Naive thymus-derived CD8-positive, alpha-beta T cell (primary cell): ENCODE measurements at places on chromosomes 12 and 14.
A peak's percentile ranks its signal among the peaks of the same experiment; 100 is the strongest.

- no peak overlapping the region for H3K27ac ChIP-seq
- H3K4me3 ChIP-seq: no peak overlapping the region
- no peaks in the 10 kb centered on the region for H3K36me3 ChIP-seq
- no peaks in the 10 kb centered on the region for H3K4me1 ChIP-seq
- no peaks in the 10 kb centered on the region for H3K27me3 ChIP-seq
Measured at GRCh38 chr12:110059651-110060000, 11.3 kb upstream of the C12orf76 start.

DNA sequence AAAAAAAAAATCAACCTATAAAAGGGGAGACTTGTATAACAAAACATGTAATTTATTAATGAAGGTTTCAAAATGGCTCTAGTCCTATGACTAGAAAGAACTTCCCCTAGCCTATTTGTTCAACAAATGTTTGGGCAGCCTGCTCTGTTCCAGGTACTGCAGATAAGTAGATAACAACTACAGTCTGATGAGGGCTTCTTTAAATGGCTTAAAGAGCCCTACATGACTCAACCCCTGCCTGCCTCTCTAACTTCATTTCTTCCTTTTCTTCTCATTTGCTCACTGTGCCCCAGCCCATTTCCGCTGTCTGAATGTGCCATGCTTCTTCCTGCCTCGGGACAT lies 21.5 kb downstream of the ALDH6A1 start:
- H3K27me3 ChIP-seq: no peaks in the 10 kb centered on the region
- H3K27ac ChIP-seq: no peak overlapping the region
- no peak for DNase-seq
- H3K4me3 ChIP-seq: no peak overlapping the region

DNA sequence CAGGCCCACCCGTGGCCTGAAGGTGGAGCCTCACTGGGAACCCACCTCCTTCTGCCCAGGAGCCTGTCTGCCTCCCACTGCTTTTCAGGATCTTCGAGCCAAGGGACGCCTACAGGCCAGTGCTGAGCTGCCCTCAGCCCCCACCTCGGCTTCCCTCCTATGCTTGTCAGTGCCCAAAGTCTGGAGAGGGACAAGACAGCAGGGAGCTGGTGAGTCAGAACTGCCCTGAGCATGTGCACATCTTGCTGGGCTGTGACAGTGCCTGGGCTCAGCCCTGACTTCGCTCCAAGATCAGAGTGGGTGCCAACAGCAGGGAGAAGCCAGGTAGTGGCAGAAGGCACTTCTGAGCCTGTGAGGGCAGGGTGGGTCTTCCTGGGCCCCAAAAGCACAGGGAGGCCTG lies 286.8 kb downstream of the AEBP2 start:
- no peak overlapping the region for H3K27ac ChIP-seq
- H3K4me1 ChIP-seq: no peaks in the 10 kb centered on the region
- H3K4me3 ChIP-seq: no peak overlapping the region
- no peaks in the 10 kb centered on the region for H3K36me3 ChIP-seq
- no peak for DNase-seq
- H3K27me3 ChIP-seq: no peaks in the 10 kb centered on the region

GRCh38 chr12:84643993-84644392 lies 268.6 kb downstream of the SLC6A15 start:
- no peaks in the 10 kb centered on the region for H3K27me3 ChIP-seq
- H3K27ac ChIP-seq: no peak overlapping the region
- no peaks in the 10 kb centered on the region for H3K4me1 ChIP-seq
- H3K4me3 ChIP-seq: no peak overlapping the region
- DNase-seq: no peak

DNA sequence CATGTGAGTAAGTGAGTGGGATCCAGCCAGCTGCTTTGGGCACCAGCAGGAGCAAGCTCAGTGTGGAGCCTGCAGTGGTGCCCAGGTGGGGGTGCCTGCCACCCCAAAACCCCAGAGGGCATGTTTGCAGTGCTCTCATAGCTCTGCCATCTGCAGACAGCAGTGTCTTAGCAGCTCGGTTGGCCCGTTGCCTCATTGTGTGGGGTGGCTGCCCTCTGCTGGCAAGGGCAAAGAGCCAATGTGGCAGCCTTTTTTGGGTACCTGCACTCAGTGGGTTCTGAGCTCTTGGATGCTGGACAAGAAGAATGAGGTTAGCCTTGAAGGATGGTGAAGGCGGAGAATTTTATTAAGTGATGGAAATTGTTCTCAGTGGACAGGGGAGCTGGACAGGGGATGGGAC lies 52.3 kb downstream of the NEUROD4 start:
- peak overlapping the region; percentile 20 for H3K27ac ChIP-seq
- peaks cover 8% of the 10 kb centered on the region for H3K4me1 ChIP-seq
- peaks cover 8% of the 10 kb centered on the region for H3K27me3 ChIP-seq

DNA sequence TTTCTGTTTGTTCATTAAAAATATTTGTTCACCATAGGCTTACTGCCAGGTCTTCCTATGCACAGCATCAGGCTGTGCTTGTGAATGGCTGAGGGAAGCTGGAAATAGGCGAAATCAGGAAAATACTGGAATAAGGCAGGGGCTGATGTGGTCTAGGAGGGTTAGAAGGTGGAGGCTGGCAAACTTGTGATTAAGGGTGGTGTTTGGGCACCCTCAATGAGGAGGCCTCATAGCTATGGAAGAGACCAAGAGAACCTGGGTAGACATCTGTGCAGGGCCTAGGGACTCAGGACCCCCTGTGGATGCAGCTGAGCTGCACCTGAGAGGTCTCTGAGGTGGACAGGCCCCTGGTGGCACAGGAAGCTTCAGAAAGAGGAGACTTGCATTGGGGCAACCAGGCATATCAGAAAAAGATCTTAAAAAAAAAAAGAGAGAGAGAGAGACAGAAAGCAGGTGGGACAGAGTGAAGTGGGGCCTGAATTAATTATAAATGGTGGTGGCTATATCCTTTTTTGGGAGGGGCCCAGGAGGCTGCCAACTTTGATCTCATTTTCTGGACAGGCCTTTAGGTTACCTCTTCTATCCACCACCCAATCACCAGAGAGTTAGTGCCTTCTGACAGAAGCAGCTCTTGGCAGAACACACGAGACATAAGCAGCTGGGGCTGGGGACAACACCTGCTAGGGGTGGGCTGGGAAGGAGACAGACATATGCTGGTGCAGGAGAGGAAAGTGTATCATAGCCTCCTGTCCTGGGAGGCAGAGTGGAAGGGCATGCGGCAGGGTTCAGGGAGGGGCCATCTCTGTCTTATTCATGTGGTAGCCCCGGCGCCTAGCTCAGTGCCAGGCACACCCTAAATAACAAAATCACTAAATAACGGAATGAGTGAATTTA lies 46.7 kb upstream of the ATP23 start:
- H3K4me3 ChIP-seq: no peak overlapping the region
- H3K4me1 ChIP-seq: peaks cover 54% of the 10 kb centered on the region
- H3K27me3 ChIP-seq: no peaks in the 10 kb centered on the region
- peak overlapping the region; percentile 76 for H3K27ac ChIP-seq

GRCh38 chr12:26298785-26299621 lies 103.6 kb downstream of the SSPN start:
- DNase-seq: no peak
- peaks cover 2% of the 10 kb centered on the region for H3K4me1 ChIP-seq
- H3K27me3 ChIP-seq: peaks cover 29% of the 10 kb centered on the region
- H3K27ac ChIP-seq: no peak overlapping the region
- peak overlapping the region; percentile 2 for H3K4me3 ChIP-seq

DNA sequence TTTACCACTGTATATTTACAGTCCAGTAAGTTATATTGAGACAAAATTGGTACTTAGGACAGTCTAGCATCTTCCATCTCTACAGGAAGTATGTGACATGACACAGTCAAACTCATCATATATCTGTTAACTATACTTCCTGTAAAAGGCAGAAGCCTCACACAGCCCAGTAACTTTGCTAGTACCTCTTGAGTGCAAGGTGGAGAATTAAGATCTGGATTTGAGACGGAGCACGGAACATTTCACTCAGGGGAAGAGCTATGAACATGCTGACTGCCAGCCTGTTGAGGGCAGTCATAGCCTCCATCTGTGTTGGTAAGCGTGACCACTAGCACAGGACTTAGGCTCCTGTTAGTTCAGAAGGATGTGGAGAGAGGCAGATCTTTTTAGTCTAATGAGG lies 333.7 kb upstream of the OR4E1 start:
- H3K27me3 ChIP-seq: no peaks in the 10 kb centered on the region
- H3K36me3 ChIP-seq: no peaks in the 10 kb centered on the region
- H3K4me1 ChIP-seq: peaks cover 36% of the 10 kb centered on the region
- H3K4me3 ChIP-seq: peak overlapping the region; percentile 68
- no peak for DNase-seq

DNA sequence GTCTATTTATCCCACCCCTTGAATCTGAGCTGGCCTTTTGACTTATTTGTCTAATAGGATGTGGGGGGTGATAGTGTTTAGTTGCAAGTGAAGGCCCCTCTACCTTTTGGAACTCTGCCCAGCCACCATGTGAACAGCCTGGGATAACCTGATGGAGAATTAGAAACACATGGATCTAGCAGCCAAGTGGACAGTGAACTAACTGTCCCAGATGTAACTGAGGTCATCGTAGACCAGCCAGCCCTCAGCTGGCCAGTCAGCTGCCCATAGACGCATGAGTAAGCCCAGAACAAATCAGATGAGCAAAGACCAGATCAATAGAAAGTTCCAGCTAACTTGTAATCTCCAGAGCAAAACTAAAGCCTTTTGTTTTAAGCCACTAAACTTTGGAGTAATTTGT lies 19.0 kb downstream of the KLRB1 start:
- no peak overlapping the region for H3K4me3 ChIP-seq
- no peak for DNase-seq
- H3K4me1 ChIP-seq: no peaks in the 10 kb centered on the region
- H3K27ac ChIP-seq: no peak overlapping the region
- H3K36me3 ChIP-seq: no peaks in the 10 kb centered on the region

- H3K36me3 ChIP-seq: no peaks in the 10 kb centered on the region
- peak; percentile 25 for DNase-seq
- no peaks in the 10 kb centered on the region for H3K27me3 ChIP-seq
- peak overlapping the region; percentile 86 for H3K27ac ChIP-seq
Measured at GRCh38 chr14:70886421-70887206, 20.6 kb upstream of the PCNX1 start.

GRCh38 chr12:14367040-14367661 lies 1.7 kb downstream of the ATF7IP start:
- DNase-seq: no peak
- H3K27ac ChIP-seq: peak overlapping the region; percentile 95
- H3K27me3 ChIP-seq: peaks cover 2% of the 10 kb centered on the region
- peak overlapping the region; percentile 91 for H3K4me3 ChIP-seq

DNA sequence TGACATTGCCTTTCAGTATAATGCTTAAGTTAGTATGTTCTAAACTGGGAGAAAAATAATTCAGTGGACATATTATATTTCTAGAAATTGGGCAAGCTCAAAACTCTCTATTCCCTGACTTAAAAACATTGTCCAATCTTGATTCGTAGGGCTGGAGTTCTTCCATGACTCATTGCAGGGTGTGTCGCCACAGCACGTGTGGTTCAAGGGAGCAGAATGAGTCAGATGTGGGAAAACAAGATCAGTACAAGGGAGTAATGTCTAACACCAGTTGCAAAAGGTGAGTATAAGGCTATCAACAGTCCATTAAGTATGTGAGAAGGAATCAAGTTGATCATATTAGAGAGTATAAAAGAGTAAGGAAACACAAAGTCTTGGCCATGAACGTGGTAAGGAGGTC lies 887.0 kb downstream of the TMTC2 start:
- H3K27me3 ChIP-seq: no peaks in the 10 kb centered on the region
- no peak overlapping the region for H3K4me3 ChIP-seq
- no peak overlapping the region for H3K27ac ChIP-seq

GRCh38 chr14:65784574-65784973 lies 372.0 kb downstream of the FUT8 start:
- no peaks in the 10 kb centered on the region for H3K36me3 ChIP-seq
- no peak for DNase-seq
- H3K27ac ChIP-seq: no peak overlapping the region
- peaks cover 11% of the 10 kb centered on the region for H3K27me3 ChIP-seq

DNA sequence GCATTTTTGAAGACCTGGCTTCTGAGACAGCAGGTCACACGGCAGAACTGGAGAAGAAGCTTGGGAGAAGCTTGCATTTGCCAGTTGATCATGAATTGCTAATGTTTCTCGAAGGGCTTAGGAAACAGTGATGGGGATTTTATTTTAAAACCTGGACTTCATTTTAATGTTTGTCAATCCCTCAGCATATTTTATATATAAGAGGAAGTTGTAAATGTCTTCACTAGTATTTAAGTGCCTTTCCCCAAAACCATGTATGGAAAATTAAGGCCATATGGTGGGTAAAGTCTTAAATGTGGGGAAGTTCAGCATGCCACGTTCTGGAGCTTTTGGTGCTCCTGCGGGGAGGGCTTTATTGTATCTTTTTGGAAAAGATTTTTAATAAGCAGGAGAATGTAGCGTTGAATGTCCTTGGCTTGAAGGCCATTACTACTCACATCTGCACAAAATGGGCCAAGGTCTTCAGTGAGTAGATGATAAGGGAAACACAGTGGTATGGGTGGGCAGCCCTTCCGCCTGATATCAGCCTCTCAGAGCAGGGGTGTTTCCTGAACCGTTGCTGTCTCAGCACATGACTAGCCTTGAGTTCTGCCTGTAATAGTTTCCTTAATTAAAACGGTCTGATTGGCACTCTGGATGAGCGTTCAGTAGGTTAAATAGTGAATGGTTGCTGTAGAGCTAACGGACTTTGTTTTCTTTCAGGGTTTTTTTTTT lies 511.4 kb downstream of the PCNX1 start:
- peaks cover 10% of the 10 kb centered on the region for H3K4me1 ChIP-seq
- no peak for DNase-seq
- no peaks in the 10 kb centered on the region for H3K27me3 ChIP-seq
- peaks cover 40% of the 10 kb centered on the region for H3K36me3 ChIP-seq
- H3K27ac ChIP-seq: no peak overlapping the region

GRCh38 chr12:40474630-40475029 lies 217.6 kb upstream of the CNTN1 start:
- no peaks in the 10 kb centered on the region for H3K4me1 ChIP-seq
- no peak overlapping the region for H3K4me3 ChIP-seq
- DNase-seq: no peak
- H3K27ac ChIP-seq: no peak overlapping the region
- peaks cover 10% of the 10 kb centered on the region for H3K36me3 ChIP-seq

DNA sequence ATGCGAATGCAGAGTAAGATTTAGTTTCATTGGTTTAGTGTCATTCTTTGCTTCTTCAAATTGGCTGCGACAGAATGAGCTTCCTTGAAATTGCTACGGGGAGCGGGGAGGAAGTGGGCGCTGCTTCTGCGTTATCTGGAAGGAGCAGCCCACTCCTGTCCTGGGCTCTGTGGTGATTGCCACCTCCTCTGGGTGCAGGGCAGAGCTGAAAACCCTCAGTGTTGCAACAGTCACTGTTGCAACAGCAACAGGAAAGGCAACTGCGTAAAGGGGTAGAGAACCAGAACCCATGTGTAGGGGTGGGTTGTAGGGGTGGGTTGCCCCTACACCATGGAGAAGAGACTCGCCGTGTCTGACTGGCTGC lies 57.7 kb downstream of the MAX start:
- H3K36me3 ChIP-seq: peaks cover 60% of the 10 kb centered on the region
- DNase-seq: no peak
- peaks cover 31% of the 10 kb centered on the region for H3K4me1 ChIP-seq
- no peaks in the 10 kb centered on the region for H3K27me3 ChIP-seq
- peak overlapping the region; percentile 33 for H3K27ac ChIP-seq

- H3K27me3 ChIP-seq: no peaks in the 10 kb centered on the region
- no peak overlapping the region for H3K4me3 ChIP-seq
- H3K4me1 ChIP-seq: no peaks in the 10 kb centered on the region
- H3K27ac ChIP-seq: no peak overlapping the region
- no peaks in the 10 kb centered on the region for H3K36me3 ChIP-seq
Measured at GRCh38 chr12:20469756-20470155, 101.4 kb downstream of the PDE3A start.

- H3K27me3 ChIP-seq: peaks cover 3% of the 10 kb centered on the region
- H3K4me3 ChIP-seq: no peak overlapping the region
- no peak overlapping the region for H3K27ac ChIP-seq
- H3K36me3 ChIP-seq: no peaks in the 10 kb centered on the region
- no peak for DNase-seq
Measured at GRCh38 chr14:81023095-81023710, 67.8 kb downstream of the TSHR start.
